Skeletal muscle cell (primary cell): ENCODE measurements at places on chromosomes 5 and 9.
A peak's percentile ranks its signal among the peaks of the same experiment; 100 is the strongest.

GRCh38 chr5:45062044-45062443 lies 253.3 kb downstream of the MRPS30 start:
- no peak for DNase-seq

DNA sequence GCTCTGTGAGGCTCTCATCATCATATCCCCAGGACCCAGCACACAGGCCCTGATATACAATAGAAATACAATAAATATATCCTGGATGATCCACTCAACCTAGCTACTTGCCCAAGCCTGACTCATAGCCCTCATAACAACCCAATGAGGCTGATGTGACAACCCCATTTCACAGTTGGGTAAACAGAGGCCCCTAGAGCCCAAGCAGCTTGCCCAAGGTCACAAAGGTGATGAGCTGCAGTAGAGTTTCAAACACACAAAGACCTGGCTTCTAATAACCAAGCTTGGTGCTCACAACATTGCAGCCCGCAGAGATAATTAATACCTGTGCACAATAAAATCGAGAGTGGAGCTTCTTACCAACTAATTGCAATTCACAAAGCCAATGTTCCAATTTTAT lies 3.2 kb upstream of the AKNA start:
- no peak for DNase-seq

- DNase-seq = peak; percentile 77
These were observed 937 bp upstream of the HMGCR start for GRCh38 chr5:75335952-75336614.

DNA sequence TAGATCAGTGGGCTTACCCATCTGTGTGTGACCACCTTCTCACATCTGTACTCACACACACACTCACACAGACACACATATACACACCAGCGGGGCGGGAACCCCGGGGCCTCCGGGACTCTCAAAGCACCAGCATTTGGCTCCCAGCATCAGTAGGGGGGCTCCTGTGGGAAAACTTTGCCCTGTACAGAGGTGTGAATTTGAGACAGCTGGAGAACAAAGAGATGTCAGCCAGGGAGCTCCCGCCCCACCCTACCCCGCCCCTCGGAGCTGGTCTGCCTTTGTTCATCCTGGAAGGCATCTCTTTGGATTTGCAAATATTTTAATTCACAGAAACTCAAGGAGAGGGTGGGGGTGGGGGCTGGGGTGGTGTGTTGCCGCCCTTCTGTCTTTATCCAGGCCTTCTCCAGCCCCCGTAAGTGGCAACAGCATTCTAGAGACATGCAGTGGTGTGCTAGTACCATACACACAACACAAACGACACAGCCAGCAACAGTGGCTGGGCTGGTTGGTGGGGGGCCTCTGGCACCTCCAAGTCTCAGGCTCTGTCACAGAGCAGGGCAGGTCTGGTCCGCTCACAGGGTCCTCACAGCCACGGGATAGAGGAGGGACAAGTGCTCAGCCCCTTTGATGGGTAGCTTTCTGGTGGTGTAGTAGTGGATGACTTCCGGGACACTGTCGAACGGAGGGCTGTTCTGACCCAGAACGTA lies 15.5 kb upstream of the SLC25A51 start:
- DNase-seq = no peak

DNA sequence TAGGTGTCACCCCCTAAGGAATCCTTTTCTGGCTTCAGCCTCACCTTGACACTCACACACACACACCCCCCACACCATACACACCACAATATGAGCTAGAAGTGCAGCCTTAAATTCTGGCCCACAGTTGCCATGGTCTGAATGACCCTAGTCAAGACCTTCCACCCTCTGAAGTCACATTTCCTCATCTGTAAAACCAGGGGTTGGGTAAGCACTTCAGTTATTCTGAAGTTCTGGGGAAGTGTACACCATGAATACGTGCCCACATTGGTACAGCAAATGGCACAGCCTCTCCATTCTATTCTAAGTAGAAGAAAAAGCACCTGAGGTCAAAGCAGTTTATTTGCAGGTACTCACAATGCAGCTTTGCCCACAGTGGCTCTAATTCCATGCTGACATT lies 372.8 kb upstream of the KLF4 start:
- DNase-seq = no peak

DNA sequence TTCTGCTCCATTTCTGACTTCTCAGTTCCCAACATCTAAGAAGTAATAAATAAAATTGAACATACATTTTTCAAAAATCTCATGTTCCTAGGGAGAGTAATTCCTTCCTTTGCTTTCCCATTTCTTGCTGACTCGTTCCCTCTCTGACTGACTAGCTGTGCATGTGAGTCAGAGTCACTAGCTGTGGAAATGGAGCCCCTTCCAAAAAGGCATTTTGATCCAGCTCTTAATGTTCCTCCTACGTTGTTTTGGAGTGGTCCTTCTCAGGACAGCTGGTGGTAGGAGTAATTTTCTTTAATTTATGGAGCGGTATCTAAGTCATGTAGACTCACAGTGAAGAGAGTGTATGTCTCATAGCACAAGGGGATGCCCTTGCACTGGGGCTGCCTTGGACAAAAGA lies 460.2 kb downstream of the GADD45G start:
- no peak for DNase-seq

DNA sequence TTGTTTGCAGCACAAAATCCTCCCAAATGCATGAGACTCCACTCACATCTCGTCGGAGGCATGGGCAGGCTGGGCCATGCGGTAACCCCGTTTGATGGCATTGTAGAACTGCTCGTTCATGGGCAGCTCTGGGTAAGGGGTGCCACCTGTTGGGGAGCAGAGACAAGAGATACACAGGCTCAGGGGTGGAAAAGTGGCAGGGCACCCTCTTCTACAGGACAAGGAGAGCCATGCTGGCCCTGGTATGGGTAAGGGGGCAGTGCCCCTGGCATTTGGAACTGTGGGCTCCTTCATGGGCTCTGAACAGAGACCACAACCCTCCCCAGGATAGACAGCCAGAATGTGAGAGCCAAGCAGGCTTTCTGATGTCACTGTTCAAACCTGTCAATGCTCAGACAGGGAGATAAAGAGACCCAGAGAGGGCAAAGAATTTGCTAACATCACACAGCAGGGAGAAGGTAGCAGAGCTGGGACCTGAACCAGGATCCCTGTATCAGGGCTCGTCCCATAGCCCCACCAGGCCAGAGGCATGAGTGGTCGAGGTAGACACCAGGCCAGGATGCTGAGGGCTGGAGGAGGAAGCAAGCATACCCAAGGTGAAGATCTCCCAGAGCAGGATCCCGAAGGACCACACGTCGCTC lies 33.2 kb upstream of the CSF1R start:
- no peak for DNase-seq

DNA sequence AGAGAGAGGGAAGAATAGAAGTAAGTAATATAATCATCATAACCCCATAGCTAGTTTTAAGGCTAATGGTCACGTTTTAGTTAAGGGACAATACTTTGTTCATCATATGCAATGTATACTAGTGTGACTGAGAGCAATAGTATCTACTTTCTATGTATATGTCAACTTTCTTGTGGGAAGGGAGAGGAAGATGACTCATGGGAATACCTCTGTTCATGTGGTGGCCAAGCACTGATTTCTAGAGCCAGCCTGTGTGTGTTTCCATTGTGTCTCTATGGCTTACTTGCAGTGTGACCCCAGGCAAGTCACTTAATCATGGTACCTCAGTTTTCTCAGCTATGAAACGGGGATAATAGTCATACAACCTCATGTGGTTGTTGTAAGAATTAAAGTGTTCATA lies 639.6 kb downstream of the CETN3 start:
- peak; percentile 17 for DNase-seq

- DNase-seq = no peak
These were observed 175.3 kb upstream of the ZNF608 start for GRCh38 chr5:124921694-124922093.

DNA sequence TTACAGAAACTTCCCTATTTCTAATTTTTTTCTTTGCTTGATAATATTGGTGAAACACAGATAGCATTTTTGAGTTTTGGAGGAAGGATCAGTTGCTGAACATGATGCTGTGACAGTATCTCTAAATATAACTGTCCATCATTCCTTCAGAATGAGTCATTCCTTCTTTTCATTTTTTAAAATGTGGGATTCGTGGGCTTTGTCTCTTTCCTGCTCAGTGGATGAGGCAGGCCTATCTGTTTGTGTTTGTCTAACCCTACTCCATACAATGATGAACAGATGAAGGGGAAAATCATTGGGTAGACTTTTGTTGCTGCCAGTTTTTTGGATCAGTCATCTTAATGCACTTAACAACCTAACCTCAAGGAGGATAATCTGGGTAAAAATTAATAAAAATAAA lies 15.7 kb upstream of the OR13C8 start:
- DNase-seq = no peak

- DNase-seq = no peak
These were observed 9.8 kb downstream of the VDAC1 start for GRCh38 chr5:133994990-133995333.

GRCh38 chr9:15135164-15135792 lies 171.7 kb downstream of the TTC39B start:
- DNase-seq = peak; percentile 31

DNA sequence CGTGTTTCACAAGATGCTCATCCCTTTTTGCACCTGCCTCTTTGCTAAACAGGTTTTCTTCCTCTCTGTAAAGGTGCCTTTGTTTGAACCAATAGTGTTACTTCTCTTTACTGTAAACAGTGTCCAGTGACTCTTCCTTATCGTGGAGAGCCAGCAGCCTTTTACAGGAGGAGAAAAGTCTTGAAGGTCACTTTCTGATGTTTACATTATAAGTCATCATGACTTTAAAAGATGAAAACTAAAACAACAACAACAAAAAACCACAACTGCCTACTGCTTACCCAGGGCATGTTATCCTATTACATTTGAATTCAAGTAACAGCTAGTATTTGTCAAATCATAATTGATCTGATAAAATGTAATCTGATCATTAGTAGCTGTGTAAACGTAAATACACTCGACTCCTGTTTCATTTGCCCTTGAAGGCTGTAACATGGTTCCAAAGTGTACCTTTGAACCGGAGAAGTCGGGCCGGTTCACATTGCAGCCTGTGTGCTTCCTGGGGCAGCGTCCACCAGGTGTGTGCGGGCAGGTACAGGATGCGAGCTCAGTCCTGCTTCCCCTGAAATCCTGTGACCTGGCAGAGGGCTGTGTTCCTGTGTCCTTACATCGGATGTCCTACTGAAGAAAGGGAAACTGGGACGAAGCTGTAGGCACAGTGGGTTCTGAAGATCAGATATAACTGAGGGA lies 118.1 kb downstream of the C9orf152 start:
- DNase-seq = no peak

DNA sequence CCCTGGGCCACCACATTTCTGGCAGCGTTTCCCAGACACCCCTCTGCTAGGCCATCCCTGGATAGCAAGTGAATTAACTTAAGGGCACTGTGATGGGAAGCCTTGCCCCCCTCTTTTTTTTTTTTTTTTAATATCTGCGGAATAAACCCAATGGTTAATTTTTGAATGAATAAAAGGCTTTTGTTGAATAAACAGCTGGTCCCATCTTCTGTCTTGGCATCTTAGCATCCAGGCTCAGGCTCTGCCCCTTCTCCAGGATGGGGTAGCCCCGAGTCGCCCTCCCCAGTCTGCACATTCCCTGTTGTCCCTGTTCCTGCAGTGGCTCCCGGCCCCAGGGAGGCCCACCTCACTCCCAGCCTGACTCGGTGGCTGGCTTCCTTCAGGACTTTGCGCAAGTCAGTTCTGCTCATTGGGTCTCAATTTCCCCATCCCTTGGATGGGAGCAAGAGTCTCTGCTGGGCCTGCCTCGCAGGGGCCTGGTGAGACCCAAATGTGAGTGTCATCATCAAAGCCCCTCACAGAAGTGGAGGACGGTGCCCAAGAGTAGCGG lies 29.0 kb upstream of the HMCN2 start:
- DNase-seq = no peak
